ENCODE measurements at places on chromosomes 11 and 22.

GRCh38 chr22:17087498-17088131, 2.8 kb downstream of the IL17RA start:
- no peak for DNase-seq

GRCh38 chr22:42673898-42674401, 24.8 kb upstream of the CYB5R3 start:
- DNase-seq = no peak

DNA sequence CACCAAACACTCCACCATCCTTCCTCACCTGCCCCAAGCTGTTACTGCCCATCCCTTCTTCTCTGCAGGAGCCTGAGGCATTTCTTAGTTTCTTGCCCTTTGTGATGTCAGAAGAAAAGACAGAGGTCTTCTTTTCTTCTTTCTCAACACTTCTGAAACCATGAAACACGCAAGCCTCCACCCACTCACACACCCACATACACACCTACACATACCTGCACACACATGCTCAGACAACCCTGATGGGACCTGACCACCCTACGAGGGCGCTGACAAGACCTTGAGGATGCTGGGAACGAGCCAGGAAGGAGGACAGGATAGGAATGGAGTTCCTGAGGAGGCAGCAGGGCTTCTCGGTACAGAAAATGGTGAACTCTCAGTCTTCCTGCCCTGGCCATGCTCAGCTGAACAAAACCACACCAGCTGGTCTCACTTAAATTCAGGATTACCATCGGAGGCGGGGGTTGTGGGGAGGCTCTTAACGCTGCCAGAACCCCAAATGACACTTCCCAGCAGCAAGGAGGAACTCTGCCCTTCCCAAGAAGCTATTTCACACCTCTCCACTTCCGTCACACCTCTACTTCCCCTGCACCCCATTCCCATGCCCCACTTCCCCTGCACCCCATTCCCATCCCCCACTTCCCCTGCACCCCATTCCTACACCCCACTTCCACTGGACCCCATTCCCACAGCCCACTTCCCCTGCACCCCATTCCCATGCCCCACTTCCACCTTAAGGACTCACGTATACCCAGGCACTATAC, 41.0 kb downstream of the CSF2RB start:
- peak; percentile 12 for DNase-seq

DNA sequence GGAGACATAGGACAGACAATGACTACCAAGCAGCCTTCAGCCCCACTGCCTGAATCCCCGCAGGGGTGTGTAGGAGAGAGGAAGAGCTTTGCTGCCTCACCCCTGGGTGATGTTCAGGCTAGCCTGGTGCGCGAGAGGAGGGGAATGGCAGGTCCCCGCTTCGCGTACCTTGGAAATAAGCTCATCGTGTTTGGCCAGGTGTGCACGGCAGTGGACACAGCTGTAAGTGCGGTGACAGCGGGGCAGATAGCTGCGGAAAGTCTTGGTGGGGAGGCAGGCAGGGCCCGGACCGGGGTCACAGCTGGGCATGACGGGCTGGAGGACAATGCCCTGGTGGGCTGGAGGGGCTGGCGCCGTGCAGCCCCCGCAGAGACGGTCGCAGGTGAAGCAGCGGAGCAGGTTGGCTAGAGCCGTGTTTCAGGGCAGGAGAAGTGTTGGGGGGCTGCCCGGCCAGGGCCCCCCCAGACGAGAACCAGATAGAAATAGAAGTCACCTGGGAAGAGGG, 2.9 kb downstream of the YPEL4 start:
- no peak for DNase-seq

DNA sequence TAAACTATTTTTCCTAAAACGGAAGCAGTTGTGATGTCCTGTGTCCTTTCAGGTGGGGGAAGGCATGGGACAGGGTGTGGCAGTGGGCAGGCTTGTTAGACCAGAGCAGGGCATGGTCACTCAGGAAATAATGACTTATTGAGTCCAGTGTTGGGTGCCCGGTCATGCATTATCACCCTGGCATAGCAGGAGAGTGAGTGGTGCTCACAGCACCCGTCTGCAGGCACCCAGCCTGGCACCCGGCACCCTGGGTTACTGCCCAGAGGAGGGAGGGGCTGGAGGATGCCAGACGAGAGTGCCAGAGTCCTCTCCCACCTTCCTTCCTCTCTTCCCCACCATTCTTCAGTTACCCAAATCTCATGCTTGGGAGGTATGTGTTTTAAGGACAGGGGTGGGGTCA, 59.1 kb downstream of the ST3GAL4 start:
- DNase-seq = no peak

DNA sequence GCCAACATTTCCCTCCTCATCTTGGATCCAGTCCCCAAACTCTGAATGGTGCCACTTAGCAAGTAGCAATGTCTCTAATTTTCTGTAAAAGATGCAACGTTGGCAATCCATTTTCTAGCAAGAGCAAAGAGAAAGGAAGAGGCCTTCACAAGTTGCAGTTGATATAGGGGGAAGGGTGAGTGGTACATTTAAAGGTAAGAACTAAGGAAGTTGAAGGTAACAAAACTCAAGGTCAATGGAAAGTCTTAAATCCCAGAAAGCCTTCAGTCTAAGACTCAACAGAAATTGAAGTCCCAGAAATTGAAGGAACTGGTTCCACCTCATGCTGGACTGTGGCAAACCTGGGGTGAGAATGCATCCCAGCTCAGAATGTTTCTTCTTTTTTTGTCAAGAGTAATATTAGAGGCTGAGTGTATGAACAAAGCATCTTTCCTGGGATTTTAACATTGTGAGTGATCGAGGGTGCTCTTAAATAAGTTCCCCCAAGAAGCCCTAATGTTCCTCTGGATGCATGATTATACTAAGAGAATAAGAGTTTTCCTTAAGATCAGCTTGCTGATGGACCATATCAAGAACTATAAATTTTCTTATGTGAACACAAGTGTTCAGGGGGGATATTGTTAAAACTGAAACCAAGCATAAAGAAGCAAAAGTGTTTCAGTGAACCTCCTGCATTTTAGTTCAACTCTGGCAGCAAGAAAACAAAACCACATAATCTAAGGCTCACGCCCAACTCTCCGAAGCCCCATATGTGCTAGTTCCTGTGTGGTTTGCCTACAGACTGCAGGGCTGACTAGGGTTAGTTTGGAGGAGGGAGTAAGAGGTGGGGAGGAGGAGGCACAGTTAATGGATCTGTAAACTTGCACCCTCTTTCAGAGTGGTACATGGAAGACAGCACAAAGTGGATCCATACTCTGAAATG, at the start of gene GRAP2:
TSS of gene GRAP2 (plus strand) at position 779 of the 922 bp plus-strand sequence. CDS start 46,023 bp downstream, outside the sequence.
- peak; percentile 51 for DNase-seq

DNA sequence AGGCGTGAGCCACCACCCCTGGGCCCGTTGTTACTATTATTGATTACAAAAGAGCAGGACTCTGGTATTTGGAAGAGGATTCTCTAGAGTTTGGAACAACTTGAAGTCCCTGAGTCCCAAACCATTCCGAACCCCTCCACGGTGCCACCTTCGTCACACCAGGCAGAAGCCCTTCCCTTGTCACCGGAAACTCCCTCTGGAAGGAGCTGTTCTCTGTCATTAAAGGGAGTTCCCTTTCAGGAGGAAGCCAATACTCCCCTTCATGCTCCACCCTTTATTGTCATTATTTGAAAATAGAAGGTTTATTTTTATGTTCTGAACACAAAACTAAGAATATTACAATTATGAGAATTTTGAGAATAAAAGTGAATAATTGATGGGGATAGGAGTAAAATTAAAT, 5.1 kb upstream of the C11orf24 start:
- no peak for DNase-seq

DNA sequence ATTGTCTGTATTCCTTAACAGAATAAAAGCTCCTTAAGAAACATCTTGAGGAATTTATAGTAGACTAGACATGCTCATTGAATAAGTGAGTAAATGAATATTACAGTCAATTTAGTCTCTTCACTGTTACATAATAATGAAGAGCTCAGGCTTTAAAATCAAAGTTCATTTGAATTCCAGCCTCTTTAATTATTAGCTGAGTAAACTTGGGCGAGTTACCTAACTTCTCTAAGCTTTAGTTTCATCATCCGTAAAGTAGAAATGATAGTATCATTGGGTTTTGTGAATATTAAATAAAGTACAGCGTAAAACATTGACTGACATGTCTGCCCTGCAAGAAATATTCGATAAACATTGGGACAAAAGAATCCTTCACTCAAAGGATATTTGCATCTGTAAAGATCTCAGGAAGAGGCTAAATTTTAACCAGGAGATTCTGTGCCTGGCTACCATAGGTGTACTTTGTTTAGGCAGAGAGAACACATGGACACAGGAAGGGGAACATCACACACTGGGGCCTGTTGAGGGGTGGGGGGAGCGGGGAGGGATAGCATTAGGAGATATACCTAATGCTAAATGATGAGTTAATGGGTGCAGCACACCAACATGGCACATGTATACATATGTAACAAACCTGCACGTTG, 15.2 kb upstream of the BBOX1 start:
- no peak for DNase-seq

DNA sequence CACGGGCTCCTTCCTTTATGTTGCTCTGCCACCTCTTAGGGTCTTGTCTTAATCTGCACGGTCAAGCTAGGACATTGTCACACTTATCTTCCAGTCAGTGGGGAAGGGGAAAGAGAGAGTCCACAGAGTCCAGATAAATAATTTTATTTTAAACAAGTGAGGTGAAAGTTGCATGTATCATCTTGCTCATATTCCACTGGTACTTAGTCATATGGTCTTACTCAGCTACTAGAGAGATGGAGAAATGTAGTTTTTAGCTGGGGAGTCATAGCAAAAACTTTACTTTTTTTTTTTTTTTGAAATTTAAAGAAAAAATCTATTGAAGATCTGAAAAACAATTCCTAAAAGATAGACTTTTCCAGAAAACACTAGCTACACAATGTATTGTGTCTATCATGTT, 29.0 kb downstream of the PDE3B start:
- DNase-seq = no peak

DNA sequence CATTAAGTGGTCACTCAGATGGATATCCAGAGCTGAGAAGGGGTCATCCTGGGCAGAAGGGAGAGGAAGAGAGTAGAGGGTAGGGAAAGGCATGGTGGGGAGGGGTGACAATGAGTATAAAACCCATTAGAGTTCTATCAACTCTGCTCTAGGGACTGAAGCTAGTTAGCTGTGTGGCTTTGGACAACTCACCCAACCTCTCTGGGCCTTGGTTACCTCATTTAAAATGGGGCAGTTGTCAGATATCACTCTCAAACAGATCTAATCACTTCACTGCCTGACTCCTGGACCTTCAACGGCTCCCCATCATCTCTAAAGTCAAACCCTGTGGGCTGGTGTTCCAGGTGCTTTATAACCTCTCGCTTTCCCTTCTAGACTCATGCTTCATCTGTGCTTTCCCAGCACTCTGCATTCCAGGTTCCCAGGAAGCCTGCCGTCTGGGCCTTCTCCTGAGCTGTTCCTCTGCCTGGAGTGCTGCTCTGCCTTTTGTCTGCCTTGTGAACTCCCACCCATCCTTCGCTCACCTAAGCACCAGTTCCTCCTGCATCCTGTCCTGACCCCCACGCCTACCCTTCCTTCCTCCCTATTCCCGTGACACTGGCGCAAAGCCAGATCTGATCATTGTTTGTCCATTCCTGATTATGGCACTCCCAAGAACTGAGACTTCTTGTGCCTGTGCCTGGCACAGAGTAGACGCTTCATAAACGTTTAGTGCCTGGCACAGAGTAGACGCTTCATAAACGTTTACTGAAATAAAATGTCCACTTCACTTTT, 22.3 kb upstream of the KCNJ11 start:
- DNase-seq = no peak

DNA sequence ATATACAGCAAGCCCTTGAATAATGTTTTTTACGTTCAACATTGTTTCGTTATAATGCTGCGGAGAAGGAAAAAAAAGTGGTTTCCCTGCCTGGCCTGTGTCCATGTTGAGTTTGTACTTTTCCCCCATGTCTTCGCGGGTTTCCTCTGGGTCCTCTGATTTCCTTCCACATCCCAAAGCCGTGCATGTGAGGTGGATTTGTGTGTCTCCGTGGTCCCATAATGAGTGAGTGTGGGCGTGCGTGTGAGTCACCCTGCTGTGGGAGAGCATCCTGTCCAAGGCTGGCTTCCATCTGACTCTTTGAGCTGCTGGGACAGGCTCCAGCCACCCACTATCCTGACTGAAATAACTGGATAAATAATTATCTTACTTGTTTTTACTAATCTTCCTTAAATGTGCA, 29.6 kb upstream of the SNX19 start:
- no peak for DNase-seq

DNA sequence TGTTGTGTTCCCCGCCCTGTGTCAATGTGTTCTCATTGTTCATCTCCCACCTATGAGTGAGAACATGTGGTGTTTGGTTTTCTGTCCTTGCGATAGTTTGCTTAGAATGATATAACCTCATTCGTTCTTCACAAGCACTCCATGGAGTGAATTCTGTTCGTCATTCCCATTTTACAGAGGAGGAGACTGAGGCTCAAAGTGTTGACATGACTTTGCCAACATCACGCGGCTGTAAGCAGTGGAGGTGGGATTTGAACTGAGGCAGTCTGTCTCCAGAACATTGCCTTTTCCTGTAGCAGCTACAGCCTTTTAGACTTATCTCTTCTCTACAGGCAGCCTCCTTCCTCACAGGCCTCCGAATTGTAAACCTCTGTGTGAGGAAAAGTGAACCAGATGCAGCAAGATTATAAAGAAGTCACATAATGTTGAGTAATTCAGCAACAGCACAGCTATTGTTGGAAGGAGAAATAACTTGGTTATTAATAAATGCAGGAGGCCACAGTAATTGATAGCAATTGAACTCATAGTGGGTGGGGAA, 74.6 kb downstream of the MYO18B start:
- DNase-seq = no peak

DNA sequence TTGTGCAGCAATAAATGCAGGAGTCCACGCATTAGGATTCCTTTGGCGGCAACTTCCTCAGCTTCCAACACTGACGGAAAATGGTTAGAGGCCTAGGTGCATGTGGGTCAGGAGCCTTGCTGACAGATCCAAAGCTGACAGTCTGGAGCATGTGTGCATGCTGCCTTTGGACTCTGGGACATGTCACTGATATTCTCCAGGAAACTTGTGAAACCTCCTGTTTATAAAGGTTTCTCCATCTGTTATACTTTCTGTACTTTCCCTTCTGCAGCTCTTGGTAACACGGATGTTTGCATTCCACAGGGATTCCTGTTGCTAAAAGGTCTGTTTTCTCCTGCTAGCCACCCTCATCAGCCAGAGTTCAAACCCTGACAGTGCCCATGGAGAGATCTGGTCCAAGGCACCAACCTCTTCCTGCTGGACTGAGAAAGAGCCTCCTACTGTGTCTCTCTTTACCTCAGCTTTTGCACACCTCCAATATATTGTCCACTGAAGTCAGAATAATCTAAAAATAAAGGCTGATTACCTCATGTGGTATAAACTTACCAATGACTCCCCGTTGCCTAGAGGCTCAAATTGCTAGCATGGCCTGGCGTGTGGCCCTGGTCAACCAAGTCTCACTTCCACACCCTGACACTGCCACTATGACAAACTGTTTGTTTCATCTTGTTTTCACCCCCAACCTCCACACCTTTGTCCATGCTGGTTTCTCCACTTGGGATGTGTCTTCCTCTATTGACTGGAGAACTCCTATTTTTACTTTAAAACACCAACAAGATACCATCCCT, 31.1 kb upstream of the LYVE1 start:
- no peak for DNase-seq

GRCh38 chr22:50578776-50579310, 616 bp upstream of the CPT1B start:
- no peak for DNase-seq

- peak; percentile 35 for DNase-seq
These were observed 564 bp downstream of the THAP12 start for GRCh38 chr11:76380159-76380976.

Measured in activated CD4-positive, alpha-beta T cell treated with anti-CD3 and anti-CD28 coated beads, Interleukin-2, amount 50 U/mL, for 4 hours (primary cell).